Stimulated activated CD8-positive, alpha-beta memory T cell treated with anti-CD3 and anti-CD28 coated beads, Interleukin-4, amount 100 ng/mL, for 24 hours (primary cell): ENCODE measurements at places on chromosomes 6 and 20.

GRCh38 chr20:8670893-8671215 is 398.0 kb upstream of the PLCB4 start:
- DNase-seq = no peak

DNA sequence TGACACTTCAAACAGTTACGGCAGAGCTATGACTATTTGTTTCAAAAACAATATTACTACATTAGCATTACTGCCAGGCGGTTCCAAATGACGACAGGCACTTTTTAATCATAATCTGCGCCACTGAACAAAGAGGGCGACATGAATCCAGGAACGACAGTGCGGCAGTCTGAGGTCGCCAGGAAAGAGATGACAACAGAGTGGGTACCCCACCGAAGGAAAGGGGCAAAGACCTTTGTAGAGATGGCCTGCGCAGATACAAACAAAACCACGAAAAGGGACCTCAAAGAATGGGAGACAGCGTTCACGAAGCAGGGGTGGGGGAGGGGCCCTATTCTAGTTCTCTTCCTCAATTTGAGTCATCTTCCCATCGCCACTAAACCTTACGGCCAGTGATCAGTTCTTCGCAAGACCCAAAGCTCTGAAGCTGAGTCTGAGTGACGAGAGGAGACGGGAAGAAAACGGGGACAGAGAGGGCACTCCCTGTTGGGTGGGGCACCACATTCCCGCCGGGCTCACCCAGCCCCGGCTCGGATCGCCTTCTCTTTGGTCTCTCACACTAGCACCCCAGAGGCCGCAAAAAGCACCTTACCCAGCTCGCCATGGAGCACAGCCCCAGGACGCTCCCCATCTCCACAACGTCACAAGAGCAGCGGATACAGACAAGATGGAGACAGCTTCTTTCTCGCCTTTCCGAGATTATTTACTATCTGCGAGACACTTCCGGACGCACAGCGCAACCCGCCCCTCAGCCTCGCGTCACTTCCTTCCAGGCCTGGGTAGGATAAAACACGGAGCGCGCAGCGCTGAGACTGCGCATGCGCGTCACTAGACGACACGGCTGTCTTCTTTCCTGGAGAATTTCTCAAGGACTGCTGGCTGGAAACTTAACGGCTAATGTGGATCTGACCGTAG is at the start of gene SERINC1:
Gene SERINC1, minus strand, starts transcription at position 701 of the 915 bp plus-strand sequence. Its CDS starts 70 bp downstream, at position 631.
- peak; percentile 88 for DNase-seq

- peak; percentile 44 for DNase-seq
These were observed 29.4 kb downstream of the LRP11 start for GRCh38 chr6:149834513-149835481.

- DNase-seq = no peak
These were observed 52.2 kb downstream of the TPBG start for GRCh38 chr6:82415820-82416219.

DNA sequence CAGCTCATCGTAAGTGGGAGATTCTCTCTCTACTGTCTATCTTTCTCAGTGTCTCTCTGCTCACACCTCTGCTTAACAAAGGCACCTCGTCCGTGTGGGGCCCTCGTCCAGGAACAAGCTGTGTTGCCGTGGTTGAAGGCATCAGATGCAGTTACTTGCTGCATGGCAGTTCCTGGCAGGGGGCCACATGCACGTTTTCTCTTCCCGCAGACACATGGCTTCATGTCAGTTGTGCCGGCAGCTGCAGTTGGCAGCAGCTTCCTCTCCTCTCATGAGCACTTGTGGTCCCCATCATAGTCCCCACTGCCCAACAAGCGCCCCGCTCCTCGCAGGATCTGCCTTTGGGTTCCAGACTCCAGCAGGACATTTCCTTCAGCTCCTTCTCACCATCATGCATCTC is 7.1 kb upstream of the AFDN start:
- no peak for DNase-seq

GRCh38 chr6:75283907-75284631 is 523 bp downstream of the TMEM30A start:
- DNase-seq = peak; percentile 3

GRCh38 chr6:104046426-104046825 is 813.3 kb downstream of the HACE1 start:
- no peak for DNase-seq

- no peak for DNase-seq
These were observed 137.6 kb upstream of the MANEA start for GRCh38 chr6:95439741-95440140.

GRCh38 chr6:160966493-160967229 is 24.9 kb upstream of the MAP3K4 start:
- no peak for DNase-seq

DNA sequence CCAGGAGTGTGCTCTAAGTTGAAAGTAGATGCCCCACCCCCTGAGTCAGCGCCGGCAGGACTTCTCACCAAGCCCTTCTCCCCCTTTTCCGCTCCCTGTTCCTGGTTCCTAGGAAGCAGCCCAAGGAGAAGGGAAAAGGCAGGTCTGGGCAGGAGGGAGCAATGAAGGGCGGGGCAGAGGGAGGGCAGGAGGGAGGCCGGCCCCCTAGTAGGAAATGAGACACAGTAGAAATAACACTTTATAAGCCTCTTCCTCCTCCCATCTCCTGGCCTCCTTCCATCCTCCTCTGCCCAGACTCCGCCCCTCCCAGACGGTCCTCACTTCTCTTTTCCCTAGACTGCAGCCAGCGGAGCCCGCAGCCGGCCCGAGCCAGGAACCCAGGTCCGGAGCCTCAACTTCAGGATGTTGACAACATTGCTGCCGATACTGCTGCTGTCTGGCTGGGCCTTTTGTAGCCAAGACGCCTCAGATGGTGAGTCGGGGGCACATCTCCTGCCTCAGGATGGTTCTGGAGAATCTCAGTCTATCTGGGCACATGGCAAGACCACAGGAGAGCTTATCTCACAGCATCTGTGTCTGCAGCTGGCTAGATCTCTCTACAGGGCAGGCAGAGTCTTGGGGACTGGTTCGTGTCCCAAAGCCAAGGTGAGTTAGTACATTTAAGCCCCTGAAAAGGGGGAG is at the start of gene PROCR:
Gene PROCR, plus strand, starts transcription at position 320 of the 681 bp plus-strand sequence. Its CDS starts 83 bp downstream, at position 403.
- no peak for DNase-seq

DNA sequence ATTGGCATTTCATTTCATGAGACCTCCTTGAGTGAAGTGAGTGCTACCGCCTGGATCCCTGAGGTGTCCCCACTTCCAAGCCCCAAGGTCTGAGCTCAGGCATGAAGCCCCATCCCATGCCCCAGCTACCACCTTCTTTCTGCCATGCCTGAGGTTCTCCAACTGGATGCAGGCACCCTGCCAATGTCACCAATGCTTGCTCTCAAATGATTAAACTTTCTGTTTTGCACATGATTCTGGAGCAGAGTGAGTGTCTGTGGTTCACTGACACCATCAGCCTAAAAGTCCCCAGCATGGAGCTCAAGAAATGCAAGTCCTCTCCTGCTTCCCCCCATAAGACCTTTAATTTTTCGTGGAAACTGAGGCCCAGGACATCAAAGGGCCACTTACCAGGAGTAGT is 43.7 kb upstream of the BPIFA2 start:
- DNase-seq = no peak

GRCh38 chr20:62191781-62192559 is 9.1 kb downstream of the MTG2 start:
- no peak for DNase-seq

GRCh38 chr20:32193996-32194395 is 13.5 kb downstream of the PLAGL2 start:
- no peak for DNase-seq

DNA sequence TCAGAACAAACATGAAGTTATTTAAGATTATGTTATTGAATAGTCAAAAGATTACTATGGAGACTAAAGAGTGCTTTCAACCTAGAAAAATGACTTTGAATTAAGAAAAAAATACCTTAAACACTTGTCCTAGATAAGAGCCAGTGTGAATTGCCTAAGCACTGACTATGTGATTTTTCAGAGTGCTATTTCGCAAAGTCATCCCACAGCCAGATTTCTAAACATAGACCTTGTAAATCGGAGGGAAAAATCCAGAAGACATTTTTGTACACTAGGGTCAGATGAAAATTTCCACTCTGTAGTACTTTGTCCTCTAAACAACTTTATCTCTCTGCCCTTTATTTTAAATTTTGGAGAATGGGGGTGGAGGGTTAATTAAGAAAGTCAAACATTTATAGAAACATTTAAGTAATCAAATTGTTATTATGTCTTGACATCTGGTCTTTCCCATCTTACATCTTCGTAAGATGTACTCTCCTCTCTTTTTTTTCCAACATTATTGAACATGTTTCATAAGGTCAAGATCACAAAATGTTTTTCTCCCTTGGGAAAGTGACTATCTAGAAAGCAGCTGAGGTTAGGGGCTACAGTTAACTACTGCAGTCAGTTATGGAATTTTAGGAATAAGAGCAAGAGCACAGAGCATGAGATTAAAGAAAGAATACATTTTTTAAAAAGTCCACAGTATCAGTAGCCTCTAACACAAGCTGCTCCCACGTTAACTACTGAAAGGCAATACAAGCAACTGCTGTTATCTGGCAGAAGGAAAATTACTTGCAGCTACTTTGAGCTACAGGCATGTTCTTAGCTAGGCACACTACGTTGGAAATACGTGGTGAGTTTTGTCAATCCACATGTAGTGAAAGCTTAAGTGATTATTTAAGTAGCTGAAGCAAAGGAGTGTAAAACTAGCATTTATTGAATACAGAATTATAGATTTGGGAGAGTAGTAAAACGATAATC is 648.5 kb downstream of the HTR1B start:
- DNase-seq = no peak

- DNase-seq = no peak
These were observed 274.3 kb upstream of the FERMT1 start for GRCh38 chr20:6397115-6397514.

DNA sequence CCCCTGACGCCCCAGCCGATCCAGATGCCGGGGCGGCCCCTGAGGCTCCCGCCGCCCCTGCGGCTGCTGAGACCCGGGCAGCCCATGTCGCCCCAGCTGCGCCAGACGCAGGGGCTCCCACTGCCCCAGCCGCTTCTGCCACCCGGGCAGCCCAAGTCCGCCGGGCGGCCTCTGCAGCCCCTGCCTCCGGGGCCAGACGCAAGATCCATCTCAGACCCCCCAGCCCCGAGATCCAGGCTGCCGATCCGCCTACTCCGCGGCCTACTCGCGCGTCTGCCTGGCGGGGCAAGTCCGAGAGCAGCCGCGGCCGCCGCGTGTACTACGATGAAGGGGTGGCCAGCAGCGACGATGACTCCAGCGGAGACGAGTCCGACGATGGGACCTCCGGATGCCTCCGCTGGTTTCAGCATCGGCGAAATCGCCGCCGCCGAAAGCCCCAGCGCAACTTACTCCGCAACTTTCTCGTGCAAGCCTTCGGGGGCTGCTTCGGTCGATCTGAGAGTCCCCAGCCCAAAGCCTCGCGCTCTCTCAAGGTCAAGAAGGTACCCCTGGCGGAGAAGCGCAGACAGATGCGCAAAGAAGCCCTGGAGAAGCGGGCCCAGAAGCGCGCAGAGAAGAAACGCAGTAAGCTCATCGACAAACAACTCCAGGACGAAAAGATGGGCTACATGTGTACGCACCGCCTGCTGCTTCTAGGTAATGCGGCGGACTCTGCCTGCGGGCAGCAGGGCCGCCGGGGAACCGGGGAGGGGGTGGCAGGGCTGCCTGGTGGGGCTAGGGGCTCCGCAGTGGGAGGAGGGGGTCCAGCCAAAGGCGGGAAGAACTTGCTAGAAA is 2.3 kb downstream of the GNAS start:
- no peak for DNase-seq

GRCh38 chr6:161949531-161949930 is 675.7 kb upstream of the AGPAT4 start:
- no peak for DNase-seq

- DNase-seq = no peak
These were observed 58.8 kb upstream of the SLCO4A1 start for GRCh38 chr20:62583424-62583920.

- peak; percentile 55 for DNase-seq
These were observed 2.4 kb upstream of the MCM3 start for GRCh38 chr6:52286798-52287432.

- no peak for DNase-seq
These were observed 508.1 kb upstream of the FLRT3 start for GRCh38 chr20:14845199-14846160.

- no peak for DNase-seq
These were observed 241.2 kb downstream of the FRK start for GRCh38 chr6:115819506-115819905.

- DNase-seq = no peak
These were observed 74.8 kb downstream of the IMPG1 start for GRCh38 chr6:75997696-75998095.

DNA sequence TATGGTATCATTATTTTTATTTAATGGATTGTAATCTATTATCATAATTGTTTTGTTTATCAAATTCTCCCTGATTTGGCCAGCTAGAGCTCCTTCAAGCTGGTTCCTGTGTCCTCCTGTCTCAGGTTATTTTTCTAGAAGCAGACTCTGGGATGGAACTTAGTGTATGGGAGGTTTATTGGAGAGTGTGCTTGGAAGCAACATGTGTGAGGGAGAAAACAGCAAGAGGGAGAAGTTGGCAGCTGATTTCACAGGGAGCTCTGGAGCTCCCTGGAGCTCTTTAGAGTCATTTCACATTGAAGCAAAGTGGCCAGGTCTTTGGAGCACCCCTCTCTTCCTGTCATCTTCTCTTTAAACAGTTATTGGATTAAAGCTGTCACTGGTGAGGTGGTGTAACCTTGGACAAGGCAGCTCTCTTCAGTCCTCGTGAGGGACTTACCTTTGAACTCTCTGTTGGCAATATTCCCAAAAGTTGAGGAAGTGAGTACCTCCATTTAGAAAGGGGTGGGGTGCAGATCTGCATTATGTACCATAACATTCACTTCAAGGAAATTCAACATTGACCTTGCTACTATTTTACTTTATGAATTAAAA is 103.6 kb downstream of the PHF3 start:
- DNase-seq = no peak

DNA sequence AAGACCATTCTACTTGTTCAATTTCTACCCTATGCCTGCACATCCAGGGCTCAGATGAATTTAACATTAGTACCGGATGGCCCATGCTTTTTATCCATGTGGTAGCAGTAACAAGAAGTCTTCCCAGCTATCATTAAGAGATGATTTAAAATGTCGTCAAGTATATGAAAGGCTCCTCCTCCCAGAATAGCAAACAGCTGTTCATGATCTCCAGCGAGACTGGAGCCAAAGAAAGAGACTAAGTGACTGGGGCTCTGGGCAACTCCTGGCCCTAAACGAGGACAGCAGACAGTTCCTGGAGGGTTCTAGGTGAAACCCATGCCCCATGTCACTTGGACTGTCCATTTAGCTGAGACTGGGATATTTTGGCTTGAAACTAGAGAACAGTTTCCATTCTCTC is 160.8 kb downstream of the CDC5L start:
- no peak for DNase-seq

DNA sequence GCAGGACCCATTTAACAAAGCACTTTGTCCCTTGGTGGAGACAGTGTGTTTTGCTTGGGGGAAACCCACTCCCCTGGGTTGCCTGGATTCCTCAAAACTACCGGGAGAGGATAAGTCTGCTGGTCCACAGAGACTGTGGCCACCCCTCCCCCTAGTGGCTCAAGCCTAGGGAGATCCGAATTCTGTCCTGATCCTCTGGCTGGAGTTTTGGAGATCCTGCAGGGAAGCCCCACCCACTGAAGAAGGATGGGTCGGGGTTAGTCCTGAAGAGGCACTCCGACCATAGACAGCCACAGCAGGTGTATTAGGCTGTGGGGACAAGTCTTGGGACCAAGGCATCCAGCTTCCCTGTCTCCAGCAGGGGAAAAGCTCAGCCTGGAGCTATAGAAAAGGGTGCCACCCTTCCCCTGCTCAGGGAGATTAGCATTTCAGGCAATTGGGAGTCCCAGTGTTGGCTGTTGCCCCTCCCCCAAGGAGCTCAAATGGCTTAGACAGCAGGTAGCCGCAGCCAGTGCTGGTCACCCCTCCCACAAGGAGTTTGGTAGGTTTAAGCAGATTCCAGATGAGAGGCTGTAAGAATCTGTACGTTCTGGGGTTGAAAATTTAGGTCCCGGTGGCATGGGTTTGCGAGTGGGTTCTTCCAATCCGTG is 750.0 kb downstream of the TBC1D32 start:
- no peak for DNase-seq
